ENCODE measurements at places on chromosomes 6 and 20.

DNA sequence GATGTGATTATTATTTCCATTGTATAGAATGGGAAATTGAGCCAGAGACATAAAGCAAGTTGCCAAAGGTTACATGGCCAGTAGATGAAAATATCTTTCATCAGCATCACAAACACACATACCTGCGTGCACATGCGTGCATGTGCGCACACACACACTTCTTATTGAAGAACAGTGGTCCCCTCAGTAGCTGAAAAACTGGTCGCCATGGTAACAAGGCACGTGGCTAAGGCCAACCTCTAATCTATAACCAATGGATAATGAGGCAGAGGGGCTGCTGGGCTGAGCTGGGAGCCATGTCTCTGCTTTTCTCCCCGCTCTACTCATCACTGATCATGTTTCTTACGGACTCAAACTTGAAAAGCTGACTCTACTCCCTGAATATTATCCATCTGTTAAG lies 60.3 kb downstream of the NRSN1 start:
- DNase-seq: no peak

DNA sequence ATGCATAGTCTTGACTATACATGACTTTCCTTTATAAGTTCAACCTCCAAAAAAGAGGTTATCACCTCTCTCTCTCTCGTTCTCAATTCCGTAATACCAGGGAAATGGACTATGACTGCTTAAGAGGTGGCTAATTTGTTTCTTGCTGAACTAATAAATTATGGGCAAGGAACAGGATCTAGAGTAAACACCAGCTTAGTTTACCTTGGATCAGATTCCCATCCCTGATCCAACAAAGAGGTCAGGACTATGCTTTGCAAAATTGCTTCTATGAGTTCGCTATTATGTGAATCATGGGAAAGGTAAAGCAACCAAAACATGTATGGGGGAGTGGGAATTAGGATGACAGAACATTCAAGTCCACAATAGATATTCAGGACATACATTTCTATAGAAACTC lies 630.7 kb downstream of the HACE1 start:
- DNase-seq: no peak

DNA sequence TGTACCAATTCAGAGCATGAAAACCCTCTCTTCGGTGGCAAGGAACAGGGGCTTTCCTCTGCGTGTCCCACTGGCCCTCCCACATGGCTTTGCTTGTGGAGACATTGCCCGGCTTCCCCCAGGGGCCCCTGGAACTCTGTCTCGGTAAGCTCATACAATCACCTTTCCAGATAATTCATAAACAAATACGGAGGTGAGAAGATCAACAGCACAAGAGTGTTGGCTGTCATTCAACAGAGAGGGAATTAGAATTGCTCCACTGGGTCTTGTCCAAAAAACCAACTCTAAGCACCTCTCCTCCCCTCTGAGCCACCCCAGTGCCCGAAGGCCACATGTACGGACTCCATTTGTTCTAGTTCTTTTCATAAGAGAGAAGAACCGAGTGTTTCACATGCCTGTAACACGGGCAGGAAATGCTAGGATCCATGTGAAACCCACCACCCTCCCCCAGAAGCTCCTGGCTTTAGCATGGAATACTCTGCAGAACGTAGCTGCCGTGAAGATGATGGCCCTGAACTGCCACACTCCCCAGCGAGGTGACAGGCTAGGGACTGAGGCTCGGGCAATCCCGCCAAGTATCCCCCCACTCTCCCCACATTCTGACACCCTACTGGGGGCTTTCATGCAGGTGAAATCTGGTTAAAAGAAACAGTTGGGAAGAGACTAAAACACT lies 24.6 kb upstream of the FOXC1 start:
- no peak for DNase-seq

DNA sequence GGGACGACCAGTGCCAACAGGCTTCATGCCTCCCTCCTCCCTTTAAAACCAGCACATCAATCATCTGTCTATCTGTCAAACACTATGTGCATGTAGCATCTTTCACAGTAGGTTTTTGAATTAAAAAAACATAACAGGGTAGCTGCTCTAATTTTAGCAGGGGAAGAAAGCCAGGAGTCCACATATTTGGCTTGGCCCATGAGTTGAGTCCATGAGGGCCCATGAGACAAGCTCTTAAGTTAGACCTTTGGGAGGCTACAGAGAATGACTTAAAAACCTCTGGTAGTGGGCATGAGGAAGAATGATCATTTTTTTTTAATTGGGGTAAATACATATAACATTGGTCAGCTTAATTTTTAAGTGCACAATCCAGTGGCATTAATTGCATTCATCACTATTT lies 194.9 kb downstream of the UTRN start:
- DNase-seq: no peak

DNA sequence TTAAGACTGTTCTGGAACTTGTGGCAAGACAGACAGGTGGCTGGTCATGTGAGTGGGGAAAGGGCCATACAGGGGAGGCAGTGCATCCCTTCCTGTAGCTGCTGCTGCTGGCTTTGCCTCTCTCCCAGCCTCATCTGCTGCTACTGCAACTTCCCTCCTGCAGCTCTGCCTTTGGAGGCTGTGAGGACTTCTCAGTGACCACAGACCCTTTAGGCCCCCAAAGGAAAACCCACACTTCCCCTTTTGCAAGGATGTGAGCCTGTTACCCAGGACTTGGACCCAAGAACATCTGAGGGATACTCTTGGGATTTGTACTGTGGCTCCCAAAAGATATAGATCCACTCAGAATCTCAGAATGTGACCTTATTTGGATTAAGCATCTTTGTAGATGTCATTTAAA lies 91.0 kb downstream of the TMEM170B start:
- no peak for DNase-seq

GRCh38 chr6:7721649-7722048 lies 4.2 kb upstream of the BMP6 start:
- DNase-seq: no peak

- no peak for DNase-seq
Measured at GRCh38 chr20:34022151-34022838, 28.6 kb downstream of the RALY start.

DNA sequence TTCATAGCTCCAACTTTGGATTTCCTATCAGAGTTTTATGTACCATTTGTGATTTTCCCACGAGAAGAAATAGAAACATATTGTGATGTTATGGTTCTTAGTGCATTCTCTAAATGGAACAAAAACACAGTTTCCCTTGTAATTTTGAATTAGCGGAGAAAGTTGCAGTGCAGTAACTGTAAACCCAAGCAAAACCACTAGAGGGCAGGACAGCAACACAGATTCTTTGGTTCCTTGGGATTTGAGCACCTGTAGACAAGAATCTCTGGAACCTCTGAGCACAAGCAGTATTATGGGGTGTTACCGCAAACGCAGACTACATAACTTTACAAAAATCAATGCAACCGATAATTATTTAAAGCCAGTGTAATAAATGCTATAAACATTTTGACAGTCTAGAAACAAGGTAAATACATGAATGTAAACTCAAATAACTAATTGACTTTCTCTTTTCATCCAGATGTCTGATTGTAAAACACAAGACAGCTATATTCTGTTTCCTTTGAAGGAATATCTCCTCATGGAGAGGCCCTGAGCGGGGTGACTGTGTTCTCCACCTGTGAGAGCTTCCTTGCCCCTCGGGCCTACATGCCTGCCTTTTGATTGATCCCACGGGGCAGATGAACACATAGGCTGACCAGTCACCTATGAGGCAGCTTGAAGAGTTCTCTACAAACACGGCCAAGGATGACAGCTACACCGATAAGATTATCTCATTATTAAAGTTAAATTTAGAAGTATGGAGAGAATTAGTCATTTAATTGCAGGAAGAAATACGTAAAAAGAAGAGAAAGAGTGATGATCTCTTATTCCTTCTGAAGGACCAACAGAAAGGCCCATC lies 67.5 kb upstream of the COL21A1 start:
- no peak for DNase-seq

DNA sequence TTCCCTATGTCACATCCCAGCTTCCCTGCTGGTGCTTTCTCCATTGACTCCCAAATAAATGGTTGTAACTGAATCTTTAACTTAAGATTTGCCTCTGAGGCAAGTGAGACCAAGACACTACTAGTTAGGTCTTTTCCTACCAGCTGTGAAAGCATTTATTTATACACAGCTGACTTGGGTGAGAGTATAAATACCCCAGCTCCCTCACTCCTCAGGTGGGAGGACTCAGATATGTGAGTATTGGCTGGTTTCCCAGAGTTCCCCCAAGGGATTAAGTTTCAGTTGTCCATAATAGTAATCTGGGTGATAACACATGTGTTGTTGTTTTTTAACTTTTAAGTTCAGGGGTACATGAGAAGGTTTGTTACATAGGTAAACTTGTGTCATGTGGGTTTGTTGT lies 49.8 kb downstream of the CFAP61 start:
- no peak for DNase-seq

- DNase-seq: no peak
Measured at GRCh38 chr6:71727632-71728294, 158.6 kb upstream of the RIMS1 start.

GRCh38 chr6:31058128-31058894 lies 48.0 kb downstream of the MUC22 start:
- DNase-seq: no peak

GRCh38 chr6:152969688-152970418 lies 13.0 kb downstream of the FBXO5 start:
- DNase-seq: no peak

DNA sequence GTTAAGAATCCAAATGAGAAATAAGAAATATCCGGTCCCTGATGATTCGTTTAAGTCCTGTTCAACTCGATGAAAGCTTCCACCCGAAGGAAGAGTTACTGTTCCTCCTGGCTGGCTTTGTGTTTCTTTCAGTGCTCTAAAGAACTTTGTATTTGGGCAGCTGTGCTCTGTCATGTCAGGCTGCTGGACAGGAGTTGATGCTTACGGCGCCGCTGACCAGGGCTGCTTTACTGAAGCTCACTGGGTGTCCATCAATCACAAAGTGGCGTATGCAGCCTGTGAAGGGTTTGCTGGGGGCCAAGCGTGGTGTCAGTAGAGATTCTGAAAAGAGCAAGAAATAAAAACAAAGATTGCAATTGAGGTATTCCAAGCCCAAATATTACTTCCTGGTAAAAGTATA lies 21.9 kb downstream of the FAM229B start:
- DNase-seq: no peak

DNA sequence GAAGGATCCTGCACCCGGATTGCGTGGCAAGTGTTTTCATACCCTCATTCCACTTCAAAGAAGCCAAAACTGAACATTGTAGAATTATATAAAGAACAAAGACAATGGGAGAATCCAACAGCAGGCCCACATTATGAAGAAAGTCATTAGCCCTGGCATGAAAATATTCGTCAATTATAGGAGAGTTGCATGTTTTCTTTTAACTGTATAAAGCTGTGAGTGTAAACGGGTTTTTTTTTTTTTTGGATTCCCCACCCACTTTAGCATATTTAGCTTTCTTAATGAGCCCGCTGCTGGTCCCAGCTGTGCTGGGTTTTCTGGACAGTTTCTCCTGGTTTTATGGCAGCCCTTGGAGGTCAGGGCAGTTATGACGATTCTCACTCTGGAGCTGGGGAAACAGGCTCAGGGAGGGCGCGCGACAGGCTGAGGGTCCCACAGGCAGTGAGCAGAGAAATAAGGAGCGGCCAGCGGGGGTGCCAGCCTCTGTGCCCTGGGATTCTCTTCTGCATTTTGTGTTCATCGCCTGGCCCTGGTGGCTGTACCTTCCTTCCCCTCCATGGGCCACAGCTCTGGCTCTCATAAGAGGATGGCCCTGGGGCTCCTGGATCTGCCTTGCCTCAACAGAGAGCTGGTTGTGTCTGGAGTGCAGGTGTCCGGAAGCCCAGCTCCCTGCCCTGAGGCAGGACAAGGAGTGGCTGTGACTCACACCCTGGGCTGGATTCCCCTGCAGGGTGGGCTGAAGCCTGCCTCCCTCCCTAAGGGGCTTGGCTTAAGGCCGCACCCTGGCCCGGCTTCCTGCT lies 24.1 kb upstream of the SULF2 start:
- DNase-seq: no peak

- no peak for DNase-seq
Measured at GRCh38 chr20:37519508-37520418, 1.3 kb upstream of the NNAT start.

DNA sequence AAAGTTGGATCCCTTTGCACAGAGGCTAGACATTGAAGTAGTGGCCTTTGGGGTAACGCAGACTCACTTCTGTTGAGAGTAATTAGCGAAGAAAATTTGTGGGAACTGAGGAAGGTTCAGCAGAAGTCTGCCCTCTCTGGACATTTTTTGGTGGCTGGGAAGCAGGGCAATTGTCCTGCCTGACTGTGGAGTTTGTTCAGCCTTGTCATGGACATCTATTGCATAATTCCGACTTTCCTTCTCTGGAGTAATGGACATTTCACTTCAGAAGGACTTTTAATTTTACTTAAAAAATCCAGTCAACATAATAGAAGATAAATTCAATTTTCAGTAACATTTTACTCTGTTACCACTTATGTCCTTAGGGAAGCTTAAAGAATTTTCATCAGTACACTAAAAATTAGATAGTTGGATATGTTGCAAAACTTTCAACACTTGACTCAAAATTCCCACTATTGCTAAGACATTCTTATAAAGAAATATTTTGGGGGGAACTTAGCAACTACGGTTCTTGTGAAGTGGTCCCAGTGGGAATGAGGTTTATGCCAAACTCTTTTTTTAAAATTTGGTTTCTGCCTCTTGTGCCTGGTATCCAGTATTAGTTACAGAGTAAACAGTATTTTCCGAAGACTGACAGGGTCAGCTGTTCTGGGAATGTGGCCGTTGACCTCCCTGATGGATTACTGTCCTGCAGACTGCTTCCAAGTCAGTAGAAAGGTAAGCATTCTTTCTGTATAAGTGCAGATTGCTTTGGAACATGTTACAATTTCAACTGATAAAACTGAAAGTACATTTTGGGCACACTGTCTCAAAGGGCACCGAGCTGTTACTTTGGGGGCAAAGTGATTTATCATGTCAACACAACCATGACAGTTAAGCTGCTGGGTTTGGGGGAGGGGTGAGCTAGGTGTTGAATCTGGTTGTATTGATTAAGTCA lies 100.6 kb upstream of the MLIP start:
- DNase-seq: no peak

GRCh38 chr6:42783876-42784642 lies 2.2 kb downstream of the BICRAL start:
- DNase-seq: no peak

DNA sequence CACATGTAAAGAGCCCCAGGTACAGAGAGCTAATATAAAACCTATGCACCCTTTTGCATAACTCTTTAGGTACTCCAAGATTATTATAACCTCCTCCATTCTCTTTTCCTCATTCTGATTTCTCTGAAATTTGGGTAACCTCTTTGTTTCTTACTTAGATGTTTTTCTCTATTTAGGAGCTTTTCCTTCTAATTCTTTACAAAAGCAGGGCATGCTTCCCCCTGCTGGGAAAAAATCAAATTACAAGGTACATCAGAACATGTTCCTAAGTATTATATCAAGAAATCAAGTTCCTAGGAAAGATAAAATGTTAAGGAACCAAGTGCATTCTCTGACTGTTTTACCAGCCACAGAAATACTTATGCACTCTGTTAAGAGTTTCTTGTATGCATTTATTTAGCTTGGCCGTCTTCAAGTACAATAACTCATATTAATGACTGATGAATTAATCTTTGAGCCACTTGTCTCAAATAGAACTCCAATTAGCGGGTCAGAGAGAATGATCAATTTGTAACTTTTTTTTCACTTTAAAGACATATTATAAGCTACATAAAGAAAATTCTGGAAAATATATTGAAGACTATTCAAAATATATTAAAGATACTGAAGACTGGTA lies 2.1 kb downstream of the KHDRBS2 start:
- no peak for DNase-seq
